ENCODE measurements at places on chromosomes 5 and 9.

- no peak for DNase-seq
These were observed 226.0 kb downstream of the CCDC171 start for GRCh38 chr9:15778861-15779260.

DNA sequence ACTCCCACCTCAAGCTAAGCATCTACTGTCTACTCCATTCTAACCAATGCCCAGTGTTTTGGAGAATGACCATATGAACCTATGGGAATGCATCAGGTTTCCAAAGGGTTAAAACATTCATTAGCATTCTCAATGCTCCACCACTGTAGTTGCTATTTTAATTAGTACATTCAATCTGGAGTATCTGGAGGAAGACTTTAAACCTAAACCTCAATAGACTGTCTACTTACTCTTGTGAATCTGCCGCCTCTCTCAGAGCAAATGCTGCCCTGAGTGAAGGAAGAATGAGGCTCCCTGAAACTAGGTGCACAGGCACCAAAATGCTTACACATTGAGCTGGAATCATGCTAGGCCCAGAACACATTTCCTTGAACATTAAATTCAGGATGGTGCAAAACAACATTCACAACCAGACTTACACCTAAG, 2.0 kb downstream of the ENC1 start:
- no peak for DNase-seq

DNA sequence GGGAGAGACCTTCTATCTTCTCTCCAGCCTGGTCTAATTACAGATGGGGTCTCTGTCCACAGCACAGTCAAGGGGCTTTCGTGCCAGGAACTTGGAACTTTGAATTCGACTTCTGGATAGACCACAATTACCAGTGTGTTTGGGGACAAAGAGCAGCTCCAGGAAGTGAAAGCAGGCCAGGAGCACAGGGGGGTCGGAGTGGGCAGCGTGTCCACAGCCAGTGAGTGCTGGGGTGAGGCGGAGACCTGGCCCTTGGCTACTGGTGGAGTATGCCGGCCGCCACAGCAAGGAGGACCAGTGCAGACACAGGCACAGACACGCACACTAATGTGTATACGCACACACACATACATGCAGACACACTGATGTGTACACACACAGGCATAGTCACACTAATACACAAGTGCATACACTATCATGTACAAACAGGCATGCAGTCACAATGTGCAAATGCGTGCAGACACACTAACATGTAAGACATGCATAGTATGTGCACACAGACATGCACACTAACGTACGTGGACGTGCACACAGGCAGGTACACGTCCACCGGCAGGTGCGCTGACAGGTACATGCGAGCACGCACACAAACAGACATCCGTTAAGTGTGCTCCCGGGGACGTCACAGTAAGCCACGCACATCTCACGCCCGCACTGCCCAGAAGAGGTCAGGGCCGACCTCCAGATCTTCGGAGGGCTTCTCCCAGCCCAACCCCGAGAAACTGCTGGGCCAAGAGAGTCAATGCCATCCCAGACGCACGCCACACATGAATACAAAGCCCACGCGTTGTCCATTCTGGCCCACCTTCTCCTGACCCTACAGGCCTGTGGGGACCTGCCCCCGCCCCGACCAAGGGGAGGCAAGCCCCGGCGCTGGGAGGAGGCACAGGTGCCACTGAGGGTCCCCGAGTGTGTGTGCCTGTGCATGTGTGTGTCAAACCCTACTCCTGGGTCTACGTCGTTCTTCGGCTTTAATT, 46.5 kb downstream of the NKD2 start:
- no peak for DNase-seq

GRCh38 chr5:97576956-97577355, 393.9 kb upstream of the RIOK2 start:
- no peak for DNase-seq

DNA sequence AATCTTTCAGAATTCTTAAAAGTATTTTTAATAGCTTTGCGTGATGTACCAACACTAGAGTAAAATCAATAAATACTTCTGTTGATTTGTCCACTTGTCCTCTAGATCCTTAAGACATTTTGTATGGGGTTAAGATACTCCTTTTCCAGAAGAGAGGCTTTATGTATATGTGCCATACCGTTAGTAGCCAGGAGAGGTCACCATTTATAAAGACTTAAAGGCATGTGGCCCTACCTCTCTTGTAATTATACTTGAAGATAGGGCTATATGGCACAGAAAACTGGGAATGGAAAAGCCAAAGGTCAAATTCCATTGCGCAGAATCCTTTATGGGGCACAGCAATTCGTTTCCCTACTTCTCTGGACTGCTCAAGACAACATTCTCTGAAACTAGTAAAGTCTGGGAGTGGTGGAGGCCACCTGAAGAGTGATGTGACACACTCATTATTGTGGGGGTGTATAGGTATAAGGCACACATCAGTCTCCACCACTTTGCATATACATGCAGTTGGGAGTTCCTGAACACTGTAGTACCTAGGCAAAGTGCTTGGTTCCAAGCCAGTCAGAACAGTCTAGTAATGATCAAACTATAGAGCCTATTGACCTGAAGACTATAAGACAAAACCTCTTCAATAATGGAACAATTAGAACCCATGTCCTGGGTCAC, 140.1 kb upstream of the FBXL17 start:
- no peak for DNase-seq

- no peak for DNase-seq
These were observed 50.7 kb upstream of the VLDLR start for GRCh38 chr9:2570615-2571479.

DNA sequence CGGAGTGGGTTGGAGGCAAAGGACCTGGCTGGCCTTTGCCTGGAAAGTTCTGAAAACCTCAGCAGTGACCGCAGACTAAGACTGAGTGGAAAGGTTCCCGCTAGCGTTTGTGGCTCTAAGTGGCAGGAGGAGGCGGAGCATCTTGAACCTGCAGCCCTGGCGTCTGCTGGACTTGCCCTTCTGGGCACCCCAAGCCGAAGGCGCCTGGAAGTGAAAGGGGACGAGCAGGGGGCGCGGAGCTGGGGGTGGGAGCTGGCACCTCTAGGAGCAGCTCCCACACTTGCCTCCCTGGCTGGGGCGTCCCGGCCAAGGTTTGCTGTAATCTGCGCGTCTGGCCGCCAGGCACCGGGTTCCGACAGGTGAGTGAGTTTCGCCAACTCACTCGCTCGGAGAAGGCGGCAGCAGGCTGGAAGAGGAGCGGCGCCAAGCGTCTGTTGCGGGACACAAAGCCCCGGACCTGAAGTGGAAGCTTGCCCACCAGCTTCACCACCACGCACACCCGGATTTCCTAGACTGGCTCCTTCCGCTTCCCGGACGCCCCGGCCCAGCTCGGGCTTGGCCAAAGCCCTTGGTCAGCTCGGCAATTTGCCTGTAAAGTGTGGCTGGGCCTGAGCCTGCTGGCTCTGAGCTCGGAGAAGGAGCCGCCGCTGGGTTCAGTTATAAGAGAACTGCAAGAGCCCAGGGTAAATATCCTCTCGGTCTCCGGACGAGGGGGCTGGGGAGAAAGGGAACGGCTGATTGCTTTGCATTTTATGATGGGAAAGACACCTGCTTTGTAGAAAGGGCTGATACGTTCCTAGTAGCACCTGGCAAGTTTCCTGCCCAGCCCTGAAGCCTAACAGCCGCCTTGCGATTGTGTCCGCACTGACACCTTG, at the start of gene GNA14:
GNA14 (minus strand) TSS at position 89 of the 875 bp plus-strand sequence. CDS start 529 bp downstream, outside the sequence.
- no peak for DNase-seq

DNA sequence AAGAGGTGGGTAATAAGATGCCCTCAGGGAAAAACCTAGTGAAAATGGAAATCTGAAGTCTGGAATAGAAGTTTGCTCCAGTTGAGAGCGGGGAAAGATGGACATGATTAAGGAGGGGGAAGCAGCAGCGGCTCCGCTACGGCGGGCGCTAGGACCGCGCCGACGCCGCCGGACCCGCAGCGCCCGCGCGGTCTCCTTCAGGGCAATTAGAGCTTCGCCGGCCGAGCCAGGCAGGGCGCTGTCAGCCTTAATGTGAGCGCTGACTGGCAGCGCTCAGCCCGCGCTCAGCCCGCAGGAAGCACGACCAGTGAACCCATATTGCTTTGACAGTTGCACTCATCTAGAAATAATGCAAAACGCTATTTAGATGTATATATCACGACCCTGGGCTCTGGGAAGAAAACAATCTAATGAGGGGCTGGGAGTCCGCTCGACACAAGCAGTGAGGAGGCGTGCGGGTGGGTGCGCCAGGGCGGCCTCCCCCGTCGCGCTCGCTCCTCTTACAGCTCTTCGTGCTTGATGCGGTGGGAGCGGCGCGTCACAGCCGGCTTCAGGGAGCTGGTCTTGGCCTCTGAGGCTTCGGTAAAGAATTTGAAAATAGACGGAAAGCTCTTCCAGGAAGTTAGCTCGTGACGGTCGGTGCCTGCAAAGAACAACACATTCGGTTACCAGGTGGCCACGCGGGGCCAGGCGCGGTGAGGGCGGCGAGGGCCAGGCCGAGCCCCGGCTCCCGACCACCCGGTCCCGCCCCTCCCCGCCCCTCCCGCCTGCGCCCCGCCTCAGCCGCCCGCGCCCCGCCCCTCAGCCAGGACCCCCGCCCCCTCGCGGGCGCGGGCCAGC, 37.7 kb downstream of the NR2F1 start:
- DNase-seq, result no peak

GRCh38 chr9:129174102-129174723, 3.8 kb downstream of the IER5L start:
- peak; percentile 58 for DNase-seq

DNA sequence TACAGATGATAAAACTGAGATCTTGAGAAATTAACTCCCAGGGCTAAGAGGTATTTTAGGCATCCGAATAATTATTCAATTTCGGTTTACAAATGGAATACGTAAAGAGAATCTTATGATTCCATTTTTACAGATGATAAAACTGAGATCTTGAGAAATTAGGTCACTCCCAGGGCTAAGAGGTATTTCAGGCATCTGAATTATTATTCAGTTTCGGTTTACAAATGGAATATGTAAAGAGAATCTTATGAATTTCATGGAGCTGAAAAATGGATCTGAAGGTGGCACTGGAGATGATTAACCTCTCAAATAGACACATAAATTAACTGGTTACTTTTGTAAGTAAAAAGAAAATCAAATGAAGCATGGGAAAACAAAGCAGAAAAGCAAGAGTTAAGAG, 44.2 kb downstream of the FGF1 start:
- DNase-seq, result no peak

DNA sequence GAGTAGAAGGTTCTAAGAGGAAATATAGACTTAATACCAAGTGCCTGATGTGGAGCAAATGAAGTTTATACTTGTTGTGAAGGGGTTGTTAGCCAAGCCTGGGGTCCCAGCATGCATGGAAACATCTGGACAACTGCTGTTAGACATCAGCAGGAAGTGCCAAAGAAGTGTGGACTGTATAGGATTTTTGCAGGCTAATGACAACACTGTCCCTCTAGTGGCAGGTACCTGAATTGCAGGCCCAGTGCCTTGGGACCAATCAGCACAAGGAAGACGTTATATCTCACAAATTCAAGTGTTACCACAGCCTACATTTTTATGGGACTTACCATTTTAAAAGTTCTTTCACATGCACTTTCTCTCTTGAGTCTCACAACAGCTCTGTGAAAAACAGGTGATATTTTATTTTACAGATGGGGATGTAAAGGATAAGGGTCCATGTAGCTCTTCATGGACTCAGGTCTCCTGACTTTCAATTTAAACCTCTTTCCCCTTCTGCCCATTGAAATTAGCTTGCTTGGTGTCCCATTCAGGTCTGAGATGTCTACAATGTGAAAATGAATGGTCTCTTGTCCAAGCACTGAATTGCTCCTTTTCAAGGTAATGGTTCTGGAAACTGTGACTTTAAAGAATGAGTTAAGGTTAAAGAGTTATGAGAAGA, 89.0 kb upstream of the MAP1B start:
- peak; percentile 36 for DNase-seq

DNA sequence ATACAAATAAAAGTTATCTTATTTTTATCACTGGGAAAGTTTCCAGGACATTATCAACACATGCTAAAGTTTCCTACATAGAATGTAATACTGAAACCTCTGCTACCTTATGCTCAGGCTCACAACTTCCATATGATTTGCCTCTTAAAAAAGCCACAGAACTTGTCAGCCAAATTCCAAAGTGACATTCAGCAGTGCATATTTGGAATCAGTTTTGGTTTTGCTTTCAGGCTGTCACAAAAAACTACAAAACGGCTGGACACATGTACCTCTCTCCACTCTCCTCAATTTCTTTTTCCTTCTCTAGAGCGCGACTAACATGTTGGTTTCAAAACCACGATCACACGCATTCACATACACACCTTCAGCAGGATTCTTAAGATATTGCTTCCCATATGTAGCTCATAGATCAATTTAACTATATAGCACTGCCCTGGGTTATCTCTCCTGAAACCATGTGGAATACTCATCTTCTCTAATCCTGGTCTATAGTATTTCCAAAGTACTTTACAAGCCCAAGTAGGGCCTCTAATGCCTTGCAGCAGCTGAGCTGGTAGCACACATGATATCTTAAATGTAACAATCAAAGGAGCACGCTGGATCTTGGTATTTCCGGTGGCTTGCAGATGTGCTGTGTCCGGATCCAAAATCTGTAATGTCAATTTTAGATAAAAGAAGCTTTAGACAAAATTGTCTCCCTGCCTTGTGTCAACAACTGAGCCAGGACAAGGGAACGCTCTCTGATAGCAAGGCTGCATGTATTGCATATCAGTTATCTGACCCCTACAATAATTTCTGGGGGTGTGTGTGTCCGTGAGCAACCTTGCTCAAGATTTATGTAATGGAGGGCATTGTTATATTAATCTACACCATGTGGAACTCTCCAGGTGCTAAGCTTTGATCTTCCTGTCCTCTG, 203.2 kb downstream of the DMRT2 start:
- DNase-seq, result no peak

- no peak for DNase-seq
These were observed 41.6 kb downstream of the ADAMTS12 start for GRCh38 chr5:33850100-33850594.

DNA sequence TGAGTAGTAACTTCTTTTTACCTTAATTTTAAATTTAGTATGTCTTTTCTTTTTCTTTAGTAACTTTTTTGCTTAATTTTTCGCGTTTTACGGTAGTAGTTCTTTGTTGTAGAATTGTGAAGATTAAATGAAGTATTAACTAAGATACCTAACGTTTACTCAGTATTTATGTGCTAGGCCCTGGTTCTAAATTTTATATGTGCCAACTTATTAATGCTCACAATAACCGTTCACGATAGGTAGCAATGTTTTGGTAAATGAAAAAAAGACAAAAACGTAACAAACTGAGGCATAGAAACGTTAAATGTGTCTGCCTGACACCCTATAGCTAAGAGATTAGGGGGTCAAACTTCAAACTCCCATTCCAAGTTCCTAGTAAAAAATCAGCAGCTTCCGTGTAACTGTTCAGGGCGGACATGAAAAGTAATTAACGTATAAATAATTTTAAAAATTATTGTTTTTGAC, 1.2 kb downstream of the MRPS30 start:
- DNase-seq, result no peak

- DNase-seq, result no peak
These were observed 14.8 kb upstream of the TUT7 start for GRCh38 chr9:86368871-86369521.

All from activated naive CD4-positive, alpha-beta T cell (primary cell).